ENCODE measurements at places on chromosomes 3 and 15.

DNA sequence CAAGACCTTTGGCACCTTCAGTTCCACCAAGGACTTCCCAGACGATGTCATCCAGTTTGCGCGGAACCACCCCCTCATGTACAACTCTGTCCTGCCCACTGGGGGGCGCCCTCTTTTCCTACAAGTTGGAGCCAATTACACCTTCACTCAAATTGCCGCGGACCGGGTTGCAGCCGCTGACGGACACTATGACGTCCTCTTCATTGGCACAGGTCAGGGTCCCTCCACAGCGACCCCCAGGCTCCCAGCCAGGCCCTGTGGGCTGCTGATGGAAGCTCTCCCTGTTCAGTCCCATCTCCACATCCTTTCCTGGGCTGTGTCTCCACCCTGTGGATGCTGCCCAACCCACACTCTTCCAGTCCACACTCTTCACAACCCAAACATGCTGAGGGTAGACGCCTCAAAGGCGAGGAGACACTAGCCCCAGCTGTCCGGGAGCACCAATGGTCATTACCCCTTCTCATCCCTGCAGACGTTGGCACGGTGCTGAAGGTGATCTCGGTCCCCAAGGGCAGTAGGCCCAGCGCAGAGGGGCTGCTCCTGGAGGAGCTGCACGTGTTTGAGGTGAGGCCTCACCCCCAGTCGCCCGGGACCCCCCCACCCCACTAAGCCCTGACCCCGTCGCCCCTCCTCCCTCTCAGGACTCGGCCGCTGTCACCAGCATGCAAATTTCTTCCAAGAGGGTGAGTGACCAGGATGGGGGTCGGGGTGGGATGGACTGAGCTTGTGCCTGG, 4.3 kb upstream of the LSMEM2 start:
- peak; percentile 55 for DNase-seq

DNA sequence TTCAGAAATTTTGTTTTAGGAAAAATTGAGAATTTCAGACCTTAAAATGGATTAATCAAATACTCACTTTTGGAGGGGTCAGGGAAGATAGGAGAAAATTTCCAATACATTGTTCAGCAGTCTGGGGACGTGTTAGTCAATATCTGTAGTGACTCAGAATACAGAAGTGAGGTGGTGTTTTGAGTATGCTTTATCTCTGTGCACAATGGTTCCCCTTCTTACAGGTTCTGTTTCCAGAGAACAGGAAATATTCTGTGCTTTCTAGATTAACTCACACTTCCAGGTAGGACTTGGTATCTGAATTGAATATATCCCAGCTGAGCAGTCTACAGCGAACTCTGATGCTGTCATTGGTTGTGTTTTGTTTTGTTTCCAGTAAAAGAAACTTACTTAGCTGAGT, 30.7 kb upstream of the CCDC54 start:
- no peak for DNase-seq

- DNase-seq, result no peak
These were observed 23.5 kb upstream of the CLN6 start for GRCh38 chr15:68252925-68253534.

DNA sequence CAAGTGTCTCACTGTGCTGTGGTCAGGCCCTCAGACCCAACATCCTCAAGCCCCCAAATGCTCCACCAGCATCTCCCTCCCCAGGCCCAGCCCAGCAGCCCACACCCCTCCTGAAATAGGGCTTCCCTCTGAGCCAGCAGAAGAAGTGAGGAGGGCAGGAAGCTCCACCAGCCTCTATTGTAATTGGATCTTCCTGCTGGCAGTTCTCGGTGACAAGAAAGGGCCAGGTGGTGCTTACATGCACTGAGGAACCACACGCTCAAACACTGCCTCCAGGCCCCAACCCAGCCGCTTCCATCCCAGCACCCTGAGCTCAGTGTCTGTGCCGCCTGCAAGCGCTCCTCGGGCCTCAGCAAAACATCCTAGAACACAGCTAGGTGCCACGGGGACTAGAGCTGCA, 96.7 kb downstream of the ATP10A start:
- DNase-seq, result no peak

DNA sequence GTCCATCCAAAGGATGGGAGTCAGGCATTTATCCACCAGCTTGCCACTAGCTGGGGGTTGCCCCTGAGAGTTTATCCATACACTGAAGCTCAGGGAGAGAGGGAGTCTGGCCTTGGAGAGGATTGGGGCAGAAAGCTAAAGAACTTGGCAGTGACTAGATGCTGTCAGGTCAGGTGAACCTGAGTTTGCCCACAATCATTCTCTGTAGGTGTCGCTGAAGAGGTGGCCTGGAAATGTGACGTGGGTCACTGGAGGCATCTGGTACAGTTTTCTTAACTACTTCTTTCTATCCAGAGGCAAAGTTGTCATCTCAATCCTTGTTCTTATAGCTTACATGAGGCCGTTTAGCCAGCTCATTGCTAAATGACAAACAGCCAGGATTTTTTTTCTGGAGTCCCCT, 298.0 kb upstream of the CTNNB1 start:
- DNase-seq, result no peak

- DNase-seq, result no peak
These were observed 6.3 kb downstream of the PLCD1 start for GRCh38 chr3:38022896-38023709.

GRCh38 chr15:45640616-45641015, 5.8 kb downstream of the SQOR start:
- DNase-seq, result no peak

- DNase-seq, result no peak
These were observed 69.4 kb upstream of the PLXNA1 start for GRCh38 chr3:126913524-126913923.

GRCh38 chr15:32855942-32856341, 138.1 kb downstream of the GREM1 start:
- DNase-seq, result no peak

- DNase-seq, result no peak
These were observed 157.3 kb upstream of the CGNL1 start for GRCh38 chr15:57218826-57219576.

DNA sequence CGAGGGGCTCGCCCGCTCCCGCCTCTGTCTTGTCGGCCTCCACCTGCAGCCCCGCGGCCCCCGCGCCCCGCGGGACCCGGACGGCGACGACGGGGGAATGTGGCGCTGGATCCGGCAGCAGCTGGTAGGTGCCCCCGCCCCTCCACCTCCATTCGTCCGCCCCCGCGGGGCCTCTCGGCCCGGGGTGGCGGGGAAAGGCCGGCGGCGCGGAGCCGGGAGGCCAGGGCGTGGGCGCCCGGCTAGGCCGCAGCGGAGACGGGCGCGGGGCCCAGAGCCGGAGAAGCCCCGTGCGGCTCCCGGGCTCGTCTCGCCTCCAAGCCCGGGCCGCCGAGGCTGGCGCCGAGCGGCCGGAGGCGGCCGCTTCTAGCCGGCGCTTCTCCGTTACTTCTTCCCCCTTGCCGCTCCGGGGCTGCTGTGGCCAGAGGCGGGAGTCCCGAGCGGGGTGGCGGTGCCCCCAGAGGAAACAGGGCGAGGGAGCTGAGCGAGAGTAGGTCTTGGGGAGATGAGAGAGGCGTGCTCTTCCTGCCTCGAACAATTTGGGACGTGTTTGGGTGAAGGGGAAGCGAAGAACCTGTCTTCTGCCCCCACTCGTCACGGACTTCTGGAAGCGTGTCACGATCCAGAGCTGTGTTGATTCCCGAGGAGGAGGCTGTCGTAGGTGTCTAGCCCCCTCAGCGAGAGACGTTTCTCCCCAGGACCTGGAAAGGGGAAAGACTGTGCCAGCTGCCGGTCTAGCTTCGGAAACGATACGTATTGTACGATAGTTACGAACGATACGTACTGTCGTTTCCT, 555 bp downstream of the ATP11B start:
- no peak for DNase-seq

GRCh38 chr3:111210866-111211564, 139.4 kb downstream of the NECTIN3 start:
- DNase-seq, result no peak

DNA sequence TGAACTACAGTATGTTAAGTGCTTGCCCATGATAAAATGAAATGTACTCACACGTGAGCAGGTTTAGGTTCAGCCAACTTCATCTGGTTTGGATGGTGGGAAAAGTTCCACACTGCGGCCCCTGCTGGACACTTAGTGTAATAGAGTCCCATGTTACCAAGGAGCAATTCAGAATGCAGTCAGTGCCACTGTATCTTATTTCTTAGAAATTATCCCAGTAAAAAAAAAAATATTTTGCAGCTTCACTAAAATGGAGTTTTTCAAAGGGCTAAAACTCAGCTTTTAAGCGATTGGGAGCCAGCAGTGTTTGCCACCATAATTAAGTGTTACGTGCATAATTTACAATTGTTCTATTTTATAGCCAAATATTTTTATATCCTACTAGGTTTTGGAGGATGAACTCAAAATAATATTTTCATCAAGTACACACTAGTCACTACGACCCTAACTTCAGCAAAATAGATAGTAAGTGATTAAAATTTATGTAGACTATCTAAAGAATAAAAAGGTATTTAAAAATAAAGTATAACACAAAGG, 371.7 kb upstream of the GBE1 start:
- no peak for DNase-seq

DNA sequence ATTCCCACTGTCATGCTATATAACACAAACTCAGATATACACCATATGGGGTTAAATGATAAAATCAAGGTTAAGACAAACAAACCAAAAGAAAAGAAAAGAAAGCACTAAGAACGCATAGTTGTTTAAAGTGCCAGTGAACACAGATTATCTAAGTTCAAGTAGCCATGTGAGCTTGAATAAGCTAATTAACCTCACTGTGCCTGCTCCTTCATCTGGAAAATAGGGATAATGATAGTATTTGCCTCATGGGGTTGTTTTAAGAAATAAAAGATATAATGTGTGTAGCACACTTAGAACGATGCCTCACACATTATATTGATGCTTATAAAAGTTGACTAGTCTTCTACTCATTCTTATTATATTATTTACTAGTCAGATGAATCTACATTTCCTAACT, 72.6 kb upstream of the IL12A start:
- DNase-seq, result no peak

DNA sequence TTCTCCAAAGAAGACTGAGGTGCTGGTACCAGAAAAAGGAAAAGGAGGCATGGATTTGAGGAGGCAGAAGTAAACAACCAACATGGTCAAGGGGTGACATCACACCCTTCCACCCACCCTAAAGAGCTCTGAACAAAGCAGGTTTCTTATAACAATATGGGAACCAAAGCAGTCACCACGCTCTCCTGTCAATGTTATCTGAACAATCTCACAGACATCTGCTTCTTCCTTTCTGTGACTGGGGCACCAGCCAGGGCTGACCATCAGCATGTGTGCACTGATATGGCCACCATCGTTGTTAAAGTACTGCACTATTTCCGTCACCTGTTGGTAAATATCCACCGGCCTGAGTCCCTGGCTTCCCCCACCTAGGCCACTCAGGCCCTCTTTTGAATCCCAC, 252.9 kb downstream of the SHQ1 start:
- DNase-seq, result no peak

DNA sequence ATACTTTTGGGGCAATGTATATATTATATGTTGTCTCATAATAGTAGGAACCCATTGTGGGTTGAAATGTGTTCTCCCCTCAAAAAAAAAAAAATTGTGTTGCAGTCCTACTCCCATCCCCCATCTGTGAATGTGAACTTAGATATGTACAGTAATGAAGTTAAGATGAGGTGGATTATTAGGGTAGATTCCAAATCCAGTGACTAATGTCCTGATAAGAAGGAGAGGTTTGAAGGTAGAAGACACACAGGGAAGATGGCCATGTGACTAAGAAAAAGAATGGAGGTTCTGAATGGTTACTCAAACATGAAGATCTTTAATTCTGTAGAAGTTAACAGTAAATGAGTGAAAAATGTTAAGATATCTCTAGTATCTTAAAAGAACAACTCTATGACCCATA, 3.0 kb upstream of the ATOSA start:
- DNase-seq, result no peak

DNA sequence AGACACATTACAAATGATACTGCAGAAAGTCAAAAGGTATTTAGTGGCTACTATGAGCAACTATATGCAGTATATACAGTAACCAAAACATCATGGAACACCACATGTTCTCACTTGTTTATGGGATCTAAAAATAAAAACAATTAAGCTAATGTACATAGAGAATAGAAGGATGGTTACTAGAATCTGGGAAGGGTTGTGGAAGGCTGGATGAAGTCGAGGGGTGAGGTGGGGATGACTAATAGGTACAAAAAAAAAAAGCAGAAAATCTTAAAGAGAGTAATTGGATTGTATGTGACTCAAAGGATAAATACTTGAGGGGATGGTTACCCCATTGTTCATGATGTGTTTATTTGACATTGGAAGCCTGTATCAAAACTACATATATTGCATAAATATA, 848.8 kb upstream of the GBE1 start:
- no peak for DNase-seq

- DNase-seq, result no peak
These were observed 1.6 kb downstream of the NMD3 start for GRCh38 chr3:161222662-161223061.

- DNase-seq, result no peak
These were observed 77.8 kb downstream of the IL20RB start for GRCh38 chr3:137035631-137036030.

DNA sequence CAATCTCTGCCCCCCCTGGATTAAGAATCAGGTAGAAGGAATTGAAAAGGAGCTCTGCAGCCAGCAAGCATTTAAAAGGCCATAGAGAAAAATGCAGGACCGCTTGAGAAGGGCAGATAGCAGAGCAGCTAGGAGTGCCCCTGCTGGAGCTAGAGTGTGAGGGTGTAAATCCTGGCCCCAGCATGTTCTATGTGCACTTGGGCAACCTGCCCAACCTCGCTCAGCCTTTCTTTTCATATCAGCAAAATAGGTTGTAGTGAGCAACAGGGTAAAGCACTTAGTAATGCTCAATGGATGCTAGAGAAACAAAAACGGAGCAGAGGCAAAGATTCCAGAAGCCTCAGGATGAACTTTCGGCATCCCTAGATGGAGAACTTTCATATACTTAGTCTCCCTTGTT, 25.0 kb upstream of the THBS1 start:
- DNase-seq, result no peak

GRCh38 chr3:187434524-187434923, 66.3 kb downstream of the RTP4 start:
- no peak for DNase-seq

DNA sequence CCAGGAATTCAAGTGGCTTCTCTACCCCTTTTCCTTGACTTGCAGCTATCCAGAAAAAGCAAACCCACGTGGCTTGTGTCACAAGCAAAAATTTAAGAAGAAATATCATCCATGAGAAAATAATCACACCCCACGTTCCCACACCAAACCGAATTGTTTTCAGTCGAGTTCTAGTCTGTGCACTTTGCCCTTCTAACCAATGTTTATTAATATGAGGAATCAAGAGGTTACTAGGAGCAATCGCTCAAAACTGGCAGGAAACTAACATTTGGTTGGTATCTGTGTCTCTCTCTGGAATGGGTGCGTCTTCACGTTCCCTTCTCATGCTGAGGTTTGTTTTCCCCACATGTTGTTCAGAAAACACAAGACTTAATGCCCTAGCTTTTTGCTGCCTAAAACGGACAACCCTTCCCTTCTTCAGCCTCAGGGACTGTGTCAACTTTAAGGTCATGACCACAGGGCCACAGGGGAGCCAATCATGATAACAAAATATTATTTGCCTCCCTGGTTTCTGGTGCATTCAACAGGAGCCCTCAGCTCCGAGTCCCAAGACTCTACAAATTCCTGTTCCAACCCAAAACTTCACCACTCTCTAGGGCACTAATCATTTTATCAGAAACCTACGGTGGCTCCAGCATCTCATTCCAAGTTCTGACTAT, 41.4 kb upstream of the LMCD1 start:
- no peak for DNase-seq

- DNase-seq, result peak; percentile 77
These were observed at the start of gene TWF2 for GRCh38 chr3:52238761-52239701. TSS of gene TWF2 (minus strand) at chr3:52239158. CDS start at chr3:52239016, 142 bp downstream.

GRCh38 chr3:61158667-61159066, 92.6 kb downstream of the FHIT start:
- DNase-seq, result no peak

Measured in stimulated activated CD4-positive, alpha-beta T cell treated with anti-CD3 and anti-CD28 coated beads, Interleukin-15, amount 100 ng/mL, for 1 hour (primary cell).